ENCODE measurements at places on chromosomes 5 and 9.

- DNase-seq = no peak
These were observed 119.8 kb upstream of the PANK3 start for GRCh38 chr5:168699002-168699401.

DNA sequence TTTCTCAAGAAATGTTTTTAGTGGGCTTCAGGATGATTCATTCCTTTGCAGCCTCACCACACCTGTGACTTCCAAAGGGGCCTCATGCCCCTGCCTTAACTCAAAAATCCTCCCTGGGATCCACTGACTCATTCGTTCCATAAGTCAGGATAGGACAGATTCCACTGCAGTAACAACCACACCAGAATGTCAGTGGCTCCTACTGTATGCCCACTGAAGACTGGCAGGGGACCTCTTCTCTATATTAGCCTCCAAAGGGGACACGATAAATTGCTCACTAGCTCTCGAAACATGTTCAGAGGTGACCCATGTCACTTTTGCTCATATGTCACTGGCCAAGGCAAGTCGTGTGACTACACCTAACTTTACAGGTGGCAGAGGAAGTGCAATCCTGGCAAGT is 25.7 kb upstream of the LHX2 start:
- DNase-seq = no peak

DNA sequence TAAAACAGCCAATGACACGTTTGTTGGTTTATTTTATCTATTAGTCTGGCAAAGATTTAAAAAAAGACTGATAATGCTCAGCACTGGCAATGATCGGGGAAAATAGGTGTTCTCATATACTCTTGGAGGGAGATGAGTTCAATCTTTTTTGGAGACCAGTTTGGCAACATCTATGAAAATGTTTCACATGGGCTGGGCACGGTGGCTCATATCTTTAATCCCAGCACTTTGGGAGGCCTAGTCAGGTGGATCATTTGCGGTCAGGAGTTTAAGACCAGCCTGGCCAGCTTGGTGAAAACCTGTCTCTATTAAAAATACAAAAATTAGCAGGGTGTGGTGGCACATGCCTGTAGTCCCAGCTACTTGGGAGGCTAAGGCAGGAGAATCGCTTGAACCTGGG is 6.8 kb upstream of the ANKRD31 start:
- no peak for DNase-seq

DNA sequence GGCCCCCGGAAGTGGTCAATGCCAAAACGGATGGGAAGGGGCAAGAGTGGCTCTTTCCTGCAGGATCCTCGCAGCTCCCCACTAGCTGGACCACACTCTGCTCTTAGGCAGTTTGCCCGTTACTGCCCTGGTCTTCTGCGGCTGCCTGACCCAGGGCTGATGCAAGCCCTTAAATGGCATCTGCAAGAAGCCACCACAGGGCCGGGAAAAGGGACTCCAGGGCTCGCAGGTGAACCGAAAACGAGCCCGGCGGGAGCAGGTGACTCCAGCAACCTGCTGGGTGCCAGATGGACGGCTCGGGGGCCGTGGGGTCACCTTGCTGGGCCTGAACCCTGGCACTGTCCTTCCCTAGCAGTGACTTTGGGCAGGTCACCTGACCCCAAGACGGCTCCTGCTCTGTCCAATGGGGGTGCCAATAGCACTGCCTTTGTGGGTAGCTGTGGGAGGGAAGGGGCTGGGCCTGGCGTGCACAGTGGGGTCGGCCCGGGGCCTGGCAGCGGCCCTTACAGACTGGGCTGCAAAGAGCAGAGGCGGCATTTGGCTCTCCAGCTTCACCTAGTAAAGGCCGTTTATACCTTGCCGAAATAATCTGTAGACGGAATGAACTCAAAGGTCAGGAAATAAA is 1.3 kb downstream of the TMEM250 start:
- no peak for DNase-seq

DNA sequence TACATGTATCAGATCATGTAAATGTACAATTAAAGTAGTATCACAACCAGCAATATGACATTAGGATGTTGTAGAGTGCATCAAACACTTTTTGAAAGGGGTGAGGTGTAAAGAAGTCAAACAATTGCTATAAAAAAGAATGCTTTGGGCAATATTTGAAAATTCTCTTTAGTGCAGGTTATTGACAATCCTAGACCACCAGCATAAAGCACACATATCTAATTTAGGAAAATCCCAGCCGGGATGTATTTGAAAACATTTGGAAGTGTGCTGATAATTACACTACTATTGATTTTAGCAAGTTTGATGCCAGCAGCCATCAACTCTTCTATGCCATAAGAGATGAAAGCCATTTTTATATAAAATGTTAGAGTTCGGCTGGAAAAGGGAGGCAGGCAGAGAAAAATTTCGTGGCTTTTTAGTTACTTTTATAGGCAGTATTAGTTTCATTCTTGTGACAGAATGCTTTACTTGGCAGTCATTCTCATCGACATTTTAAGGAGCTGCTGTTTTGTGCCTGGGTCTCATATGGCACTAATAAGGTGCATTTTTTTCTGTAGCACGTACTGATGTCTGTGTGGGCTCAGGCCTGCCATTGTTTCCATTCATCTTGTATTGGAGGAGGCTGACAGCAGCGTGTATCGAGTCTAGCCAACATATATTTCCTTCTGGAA is 285.7 kb downstream of the AOPEP start:
- no peak for DNase-seq

GRCh38 chr5:12870872-12871539 is 966.8 kb upstream of the CTNND2 start:
- DNase-seq = no peak

GRCh38 chr5:126348855-126349635 is 74.2 kb upstream of the GRAMD2B start:
- no peak for DNase-seq

- DNase-seq = peak; percentile 77
These were observed at the start of gene OLFML2A for GRCh38 chr9:124776954-124777648. OLFML2A (plus strand) TSS chr9:124777133; CDS start chr9:124777271, 138 bp downstream.

DNA sequence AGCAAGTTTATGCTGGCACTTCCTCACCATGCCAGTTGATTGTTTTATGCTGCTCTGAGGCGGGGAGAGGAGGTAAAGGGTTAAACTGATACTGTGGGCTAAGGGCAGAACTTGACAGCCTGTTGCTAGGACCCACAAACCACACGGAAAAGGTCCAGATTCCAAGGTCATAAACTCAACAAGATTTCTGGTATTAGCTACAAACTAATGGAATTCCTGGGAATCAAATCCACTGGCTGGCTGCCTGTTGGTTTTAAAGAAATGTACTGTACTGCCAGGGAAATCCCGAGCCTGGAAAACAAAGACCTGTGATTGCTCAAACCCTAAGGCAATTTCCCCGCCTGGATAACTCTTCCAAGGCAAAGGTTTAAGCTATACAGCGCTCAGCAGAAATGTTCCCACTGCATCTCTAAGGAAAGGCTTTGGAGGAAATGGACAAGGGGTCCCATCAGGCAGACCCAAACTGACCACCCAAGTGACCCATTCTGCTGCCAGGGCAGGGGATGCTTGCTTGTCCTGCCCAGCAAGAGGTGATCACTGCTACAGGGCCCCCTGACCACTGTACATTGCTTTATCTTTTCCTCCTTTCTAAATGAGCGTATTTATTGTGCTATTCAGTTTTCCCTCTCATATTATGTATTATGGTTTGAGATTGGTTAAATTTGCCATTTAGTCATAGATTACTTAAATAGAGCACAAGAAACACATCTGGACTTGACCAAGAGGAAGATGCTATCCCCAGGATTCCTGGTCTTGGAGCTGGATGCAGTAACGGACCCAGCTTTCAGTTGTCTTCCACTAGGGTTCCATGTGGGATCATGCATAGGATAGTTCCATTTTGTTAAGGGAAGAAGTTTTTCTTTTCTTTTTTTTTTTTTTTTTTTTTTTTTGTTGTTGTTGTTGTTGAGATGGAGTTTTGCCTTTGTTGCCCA is 124.3 kb downstream of the SUSD1 start:
- DNase-seq = no peak

- DNase-seq = no peak
These were observed 205.6 kb upstream of the ADAMTSL1 start for GRCh38 chr9:18268381-18268780.

- peak; percentile 63 for DNase-seq
These were observed at the start of gene MAP3K1 for GRCh38 chr5:56814963-56815657. MAP3K1 (plus strand) TSS chr5:56815549; CDS start chr5:56815574, 25 bp downstream.

GRCh38 chr5:169354263-169354662 is 53.3 kb upstream of the SLIT3 start:
- DNase-seq = no peak

DNA sequence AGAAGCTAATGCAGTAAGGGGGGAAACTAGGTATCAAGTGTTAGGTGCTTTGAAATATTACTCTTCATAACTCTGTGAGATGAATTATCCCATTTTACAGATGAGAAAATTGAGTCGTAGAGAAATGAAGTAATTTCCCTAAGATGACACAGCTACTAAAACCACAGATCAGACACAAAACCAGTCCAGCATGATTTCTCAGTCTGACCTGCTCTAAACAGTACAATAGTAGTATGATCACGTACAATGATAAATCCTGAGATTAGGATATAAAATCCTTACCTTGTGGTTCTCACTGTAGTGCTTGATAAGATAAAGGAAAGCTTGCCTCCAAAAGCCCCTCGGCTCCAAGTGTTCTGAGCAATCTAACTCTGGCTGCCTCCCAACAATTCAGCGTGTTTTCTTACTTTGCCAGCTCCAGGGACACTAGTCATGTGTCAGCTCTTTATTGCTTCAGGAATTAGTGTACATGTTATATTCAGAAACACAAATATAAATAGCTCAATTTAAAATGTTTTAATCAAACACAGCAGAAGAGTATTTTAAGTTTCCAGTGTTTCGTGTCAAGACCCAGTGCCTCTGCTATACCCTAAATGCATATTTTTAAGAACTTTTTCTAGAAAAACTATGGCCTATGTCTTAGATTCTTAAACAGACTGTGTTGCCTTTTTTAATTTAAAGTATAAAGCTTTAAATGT is 243.6 kb downstream of the DENND1A start:
- DNase-seq = no peak

Measured in HuH-7.5 (cell line).